ENCODE measurements at places on chromosomes 1 and 21.

- DNase-seq, result peak; percentile 84
Measured at GRCh38 chr21:45292399-45293219, 4.9 kb upstream of the POFUT2 start.

DNA sequence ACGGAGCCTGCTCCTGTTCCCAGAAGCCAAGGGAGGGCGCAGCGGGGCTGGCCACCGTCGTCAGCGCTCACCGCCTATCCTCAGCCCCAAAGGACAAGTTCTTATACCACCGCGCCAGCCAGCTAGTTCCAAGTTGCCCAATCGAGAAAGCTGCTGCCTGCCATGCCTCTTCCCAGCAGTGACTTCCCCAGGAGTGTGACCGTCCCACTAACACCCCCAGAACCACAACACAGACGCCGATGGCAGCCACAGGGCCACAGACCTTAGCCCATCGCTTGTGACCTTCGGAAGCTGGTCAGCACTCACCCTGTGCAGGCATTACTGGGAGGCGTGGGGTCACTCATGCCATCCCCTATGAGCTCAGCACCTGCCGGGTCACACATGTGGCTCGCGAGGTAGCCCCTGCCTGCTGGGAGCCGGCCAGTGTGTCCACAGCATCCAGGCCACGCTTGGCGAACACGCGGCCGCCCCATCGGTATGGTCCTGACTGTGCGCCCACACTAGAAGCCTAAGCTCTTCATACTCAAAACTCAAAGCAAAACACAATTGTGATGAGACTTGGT, 20.1 kb downstream of the NADK start:
- DNase-seq, result no peak

DNA sequence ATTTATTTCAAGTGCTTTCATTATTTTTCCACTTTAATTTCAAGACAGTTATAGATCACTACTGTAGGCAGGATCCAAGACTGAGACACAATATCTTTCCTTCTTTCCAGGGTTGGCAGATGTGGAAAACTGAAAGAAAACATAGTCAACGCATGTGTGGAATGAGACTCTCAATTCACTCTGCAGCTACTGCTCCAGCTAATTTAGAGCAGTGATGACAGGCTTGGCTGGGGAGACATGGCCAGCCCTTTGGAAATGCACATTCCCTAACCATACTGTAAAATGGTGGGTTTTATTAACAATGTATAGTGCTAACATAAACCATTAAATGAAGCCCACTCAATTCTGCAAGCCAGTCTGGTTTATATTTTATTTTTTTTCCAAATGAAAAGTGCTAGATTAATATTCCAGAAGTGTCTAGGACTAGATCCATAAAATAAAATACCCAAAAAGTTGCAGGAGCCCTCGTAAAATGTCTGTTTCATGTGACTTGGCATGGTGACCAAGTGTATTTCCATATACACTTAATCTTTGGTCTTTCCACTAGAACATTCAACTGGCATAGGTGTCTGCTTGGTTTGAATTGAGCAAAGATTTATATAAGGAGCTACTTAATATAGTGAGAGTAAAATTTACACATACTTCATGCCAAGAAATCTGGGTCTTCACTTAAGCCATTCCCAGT, 32.9 kb downstream of the COL11A1 start:
- DNase-seq, result no peak

GRCh38 chr1:219331424-219331823, 157.7 kb downstream of the LYPLAL1 start:
- DNase-seq, result no peak

DNA sequence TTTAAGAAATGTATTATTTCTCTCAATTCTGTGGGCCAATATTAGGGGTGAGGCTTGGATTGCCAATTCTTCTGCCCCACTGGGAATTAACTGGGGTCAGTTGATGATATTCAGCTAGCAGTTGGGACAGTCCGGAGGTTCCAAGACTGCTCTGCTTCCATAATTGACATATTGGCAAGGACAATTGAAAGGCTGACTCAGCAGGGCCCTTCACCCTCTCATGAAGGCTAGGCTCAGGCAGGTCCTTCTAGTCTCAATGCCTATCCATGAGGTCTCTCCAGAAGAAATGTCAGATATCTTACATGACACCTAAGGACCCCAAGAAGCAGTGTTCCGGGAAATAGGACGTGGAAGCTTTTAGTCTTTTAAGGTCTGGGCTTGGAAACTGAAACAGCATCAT, 13.3 kb upstream of the RNF11 start:
- no peak for DNase-seq

DNA sequence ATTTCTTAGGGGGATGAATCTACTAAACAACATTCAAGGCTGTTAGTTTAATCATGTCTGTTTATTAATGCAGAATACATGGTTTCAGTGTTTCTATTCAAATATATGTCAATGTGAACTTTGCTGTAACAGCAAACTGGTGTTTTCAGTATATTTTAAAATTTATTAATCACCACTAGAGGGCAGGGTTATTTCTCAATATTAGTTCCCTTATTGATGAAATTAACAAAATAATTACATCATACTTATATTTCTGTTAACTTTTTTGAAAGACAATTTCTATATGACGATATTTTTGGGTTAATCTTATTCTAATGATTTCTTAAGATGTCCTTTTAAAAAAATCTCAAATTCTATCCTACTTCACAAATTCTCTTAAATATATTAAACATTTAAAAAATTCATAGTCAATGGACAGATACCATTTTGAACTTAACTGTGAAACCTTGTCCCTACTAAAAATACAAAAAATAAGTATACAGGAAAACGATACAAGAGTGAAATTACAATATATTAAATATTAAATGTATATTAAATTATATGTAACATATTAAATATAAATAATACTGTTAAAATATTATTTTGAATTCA, 1034.1 kb upstream of the PRMT6 start:
- peak; percentile 22 for DNase-seq

- DNase-seq, result no peak
Measured at GRCh38 chr1:232547938-232548484, 81.9 kb downstream of the SIPA1L2 start.

- DNase-seq, result peak; percentile 60
Measured at GRCh38 chr1:6889875-6890480, 104.7 kb downstream of the CAMTA1 start.

GRCh38 chr1:100028765-100029164, 59.0 kb downstream of the SLC35A3 start:
- no peak for DNase-seq

- no peak for DNase-seq
Measured at GRCh38 chr1:154427173-154428139, 22.3 kb downstream of the IL6R start.

GRCh38 chr1:57623039-57623790, 199.4 kb upstream of the DAB1 start:
- DNase-seq, result peak; percentile 65

DNA sequence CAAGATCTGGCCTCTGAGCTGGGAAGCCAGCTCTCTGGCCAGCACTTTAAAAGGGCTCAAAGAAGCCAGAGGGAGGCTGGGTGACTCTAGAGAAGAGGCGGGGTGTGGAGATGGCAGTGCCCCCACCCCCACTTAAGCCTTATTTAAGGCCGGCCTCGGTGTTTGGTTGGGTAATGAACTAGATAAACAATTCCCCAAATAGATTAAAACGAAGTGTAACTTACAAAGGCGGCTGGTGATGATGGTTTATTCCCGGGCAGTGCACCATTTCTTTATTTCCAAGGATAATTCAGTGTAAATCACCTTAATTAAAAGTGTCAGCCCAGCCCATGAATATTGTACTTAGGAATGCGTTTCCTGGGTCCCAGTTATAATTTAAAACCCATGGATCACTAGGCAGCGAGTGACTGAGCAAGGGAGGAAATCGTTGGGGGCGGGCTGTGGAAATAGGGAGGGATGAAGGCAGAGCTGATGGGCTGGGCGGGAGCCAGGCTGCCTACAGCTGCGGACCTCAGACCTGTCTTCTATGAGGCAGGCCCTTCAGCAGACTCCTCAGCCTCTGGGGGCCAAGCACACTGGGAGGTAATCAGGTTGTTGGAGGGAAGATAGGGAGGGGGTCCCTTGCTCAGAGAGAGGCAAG, 54.9 kb downstream of the TMEM53 start:
- DNase-seq, result peak; percentile 93

DNA sequence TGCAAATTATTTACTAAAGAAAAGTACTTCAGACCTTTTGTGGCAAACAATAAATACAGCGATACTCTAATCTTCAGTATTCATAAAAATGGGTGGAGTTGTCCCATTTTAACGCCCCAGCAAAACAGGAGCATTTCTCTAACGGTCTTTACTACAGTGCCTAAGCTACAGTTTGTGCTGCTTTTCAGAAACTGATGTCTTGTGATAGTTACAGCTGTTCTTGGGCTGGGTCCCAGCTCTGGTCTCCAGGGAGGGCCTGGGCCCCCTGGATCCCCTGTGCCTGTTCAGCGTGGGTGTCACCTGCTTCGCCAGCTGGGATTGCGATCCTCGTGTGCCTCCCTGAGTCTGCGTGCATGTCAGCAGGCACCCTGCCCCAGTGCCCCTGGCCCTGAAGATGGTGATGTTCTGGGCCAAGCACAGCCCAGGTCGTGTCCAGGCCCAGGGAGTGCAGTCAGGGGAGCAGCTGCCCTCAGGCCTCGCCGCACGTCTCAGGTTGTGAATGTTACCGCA, 64.0 kb upstream of the DIP2A start:
- DNase-seq, result no peak

- no peak for DNase-seq
Measured at GRCh38 chr1:20476265-20477038, 9.6 kb downstream of the CAMK2N1 start.

DNA sequence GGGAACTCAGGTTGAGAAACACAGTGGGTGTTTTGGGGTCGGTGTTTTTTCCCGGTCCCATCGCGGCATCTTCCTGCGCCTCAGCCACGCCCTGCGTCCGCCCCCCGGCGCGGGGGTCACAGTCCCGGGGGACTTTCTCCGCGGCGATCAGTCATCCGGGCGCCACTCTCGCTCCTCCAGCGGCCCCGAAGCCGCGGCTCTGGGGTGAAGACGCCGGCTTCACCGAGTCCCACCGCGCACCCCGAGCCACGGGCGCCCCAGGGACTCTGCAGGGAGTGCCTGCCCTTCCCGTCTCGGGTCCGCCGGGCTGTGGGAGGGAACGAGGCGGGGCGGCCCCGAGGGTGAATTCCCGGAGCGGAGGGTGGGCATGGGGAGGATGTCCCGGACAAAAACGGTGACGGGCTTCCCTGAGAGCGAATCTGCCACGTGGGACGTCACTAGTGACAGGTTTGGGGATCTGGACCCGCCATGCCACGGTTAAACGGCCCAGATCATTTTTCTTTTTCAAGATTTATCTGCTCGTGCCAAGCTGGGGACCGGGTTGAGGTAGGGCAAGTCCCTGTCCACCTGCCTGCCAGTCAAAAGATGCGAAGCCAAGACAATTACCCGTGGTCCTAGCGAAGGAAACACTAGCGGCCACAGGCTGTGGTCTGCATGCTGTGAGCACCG, 717 bp upstream of the BATF3 start:
- no peak for DNase-seq

DNA sequence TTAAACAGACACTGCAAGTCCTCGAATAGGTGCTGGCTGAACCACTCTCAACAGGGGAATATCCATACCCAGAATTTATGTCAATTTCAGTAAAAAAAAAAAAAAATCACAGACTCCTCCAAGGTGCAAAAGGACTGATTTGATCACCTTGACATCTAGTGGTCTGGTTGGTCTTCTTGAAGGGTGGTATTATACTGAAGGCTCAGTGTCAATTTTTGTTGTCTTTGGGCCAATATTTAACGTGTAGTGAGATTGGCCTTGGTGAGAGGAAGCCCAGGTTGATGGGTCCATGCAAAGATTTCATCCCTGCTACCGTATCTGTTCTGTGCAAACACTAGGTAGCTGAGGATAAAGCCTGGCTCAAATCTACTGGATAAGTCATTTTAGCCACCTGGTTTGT, 4.0 kb upstream of the GBP5 start:
- no peak for DNase-seq

DNA sequence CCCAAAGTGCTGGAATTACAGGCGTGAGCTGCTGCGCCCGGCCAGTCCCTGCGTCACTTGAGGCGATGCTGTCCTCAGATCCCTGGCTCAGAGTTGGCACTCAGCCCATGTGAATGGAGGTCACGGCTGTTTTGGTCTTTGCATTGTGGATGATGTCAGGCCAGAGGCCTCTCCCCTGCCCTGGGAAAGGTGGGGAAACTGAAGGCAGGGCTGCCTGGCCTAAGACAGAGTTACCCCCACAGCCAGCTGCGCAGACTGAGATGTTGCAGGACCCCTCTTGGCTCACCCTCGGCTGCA, 821 bp downstream of the MASP2 start:
- no peak for DNase-seq

DNA sequence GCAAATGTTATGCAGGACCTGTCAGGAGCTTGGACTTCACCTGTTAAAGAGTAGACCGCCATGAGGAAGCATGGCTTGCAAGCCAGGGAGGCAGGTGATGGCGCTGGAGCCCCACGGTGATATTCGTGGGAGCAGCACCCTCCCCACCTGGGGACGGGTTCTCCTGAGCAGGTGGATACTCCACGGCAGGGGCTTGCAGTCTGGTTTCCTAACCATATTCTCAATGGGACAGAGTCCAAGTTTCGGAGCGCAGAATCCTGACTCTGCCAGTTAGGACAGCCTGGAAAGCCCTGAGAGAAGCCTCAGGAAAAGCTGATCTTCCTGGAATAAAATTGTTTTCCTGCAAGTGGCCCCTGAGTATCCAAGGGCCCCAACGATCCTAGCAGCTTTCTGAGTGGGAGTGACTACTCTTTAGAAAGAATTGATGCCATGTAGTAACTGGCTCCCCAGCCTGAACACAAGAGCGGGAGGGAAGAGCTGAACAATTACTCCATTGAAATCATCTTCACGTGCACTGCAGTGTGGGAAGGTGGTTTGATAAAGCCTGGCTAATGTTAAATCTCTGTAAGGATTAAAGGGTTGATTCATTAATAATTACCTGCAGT, 146.3 kb upstream of the RAB4A start:
- DNase-seq, result no peak

GRCh38 chr1:82979593-82980236, 1019.2 kb downstream of the TTLL7 start:
- DNase-seq, result no peak

- DNase-seq, result no peak
Measured at GRCh38 chr1:225519166-225519863, 91.5 kb upstream of the LBR start.

GRCh38 chr1:167551362-167551761, 2.2 kb downstream of the CREG1 start:
- no peak for DNase-seq

DNA sequence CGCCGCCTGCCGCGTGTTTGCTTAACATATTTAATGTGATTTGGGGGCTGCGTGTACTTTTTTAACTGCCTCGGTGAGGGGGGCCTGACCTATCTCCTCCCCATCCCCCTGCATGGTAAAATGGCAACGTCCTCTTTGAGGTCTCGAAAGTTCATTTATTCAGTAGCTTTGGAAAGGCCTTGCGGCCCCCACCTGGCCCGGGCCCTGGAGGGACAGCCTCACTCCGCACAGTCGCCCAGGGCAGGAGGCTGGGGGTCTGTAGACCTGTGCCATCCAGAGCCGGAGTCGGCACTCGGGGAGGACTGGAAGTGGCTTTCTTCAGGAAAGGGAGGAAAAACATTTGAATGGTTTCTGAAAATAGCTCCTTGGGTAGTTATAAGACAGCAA, 38.0 kb upstream of the ACTRT2 start:
- no peak for DNase-seq

- no peak for DNase-seq
Measured at GRCh38 chr1:47805018-47805417, 192.2 kb downstream of the TRABD2B start.

GRCh38 chr1:3002349-3003038, 18.8 kb upstream of the ACTRT2 start:
- DNase-seq, result no peak
